Inflammatory macrophage (primary cell): ENCODE measurements at places on chromosomes 7 and 10.
A peak's percentile ranks its signal among the peaks of the same experiment; 100 is the strongest.

DNA sequence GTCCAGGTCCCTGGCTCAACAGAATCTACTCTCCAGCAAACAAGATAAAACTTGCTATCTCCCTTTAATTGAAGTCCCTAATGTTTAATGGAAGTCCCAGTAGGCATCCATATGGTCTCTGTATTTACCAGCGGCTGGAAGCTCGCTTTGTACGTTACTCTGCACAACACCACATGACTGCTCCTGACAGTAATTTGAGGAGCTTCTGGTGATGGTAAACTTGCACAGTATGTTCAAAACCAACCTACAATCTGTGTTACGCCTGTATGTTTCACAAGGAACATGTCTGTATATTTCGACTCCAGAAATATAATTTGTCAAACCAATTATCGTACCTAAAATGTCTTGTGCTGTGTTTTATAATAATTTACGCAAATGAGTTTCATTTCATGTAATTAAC, 4.4 kb upstream of the TECPR1 start:
- DNase-seq, result no peak

- no peak for DNase-seq
These were observed 103.2 kb downstream of the MAD1L1 start for GRCh38 chr7:2129323-2130095.

- no peak for DNase-seq
These were observed 46.3 kb downstream of the MGMT start for GRCh38 chr10:129513312-129513711.

- DNase-seq, result no peak
These were observed 130.6 kb upstream of the LSM8 start for GRCh38 chr7:118053353-118053752.

- DNase-seq, result no peak
These were observed 642.9 kb downstream of the SDK1 start for GRCh38 chr7:3943779-3944520.

- DNase-seq, result no peak
These were observed 390.9 kb downstream of the GATA3 start for GRCh38 chr10:8445353-8445752.

- no peak for DNase-seq
These were observed 52.4 kb downstream of the PDIA4 start for GRCh38 chr7:148975896-148976295.

- DNase-seq, result peak; percentile 14
These were observed 51.0 kb downstream of the ORC5 start for GRCh38 chr7:104156842-104157277.

- DNase-seq, result no peak
These were observed 133.5 kb downstream of the PAXIP1 start for GRCh38 chr7:154869436-154869835.

- peak; percentile 15 for DNase-seq
These were observed 52.8 kb upstream of the CHST3 start for GRCh38 chr10:71911296-71911953.

DNA sequence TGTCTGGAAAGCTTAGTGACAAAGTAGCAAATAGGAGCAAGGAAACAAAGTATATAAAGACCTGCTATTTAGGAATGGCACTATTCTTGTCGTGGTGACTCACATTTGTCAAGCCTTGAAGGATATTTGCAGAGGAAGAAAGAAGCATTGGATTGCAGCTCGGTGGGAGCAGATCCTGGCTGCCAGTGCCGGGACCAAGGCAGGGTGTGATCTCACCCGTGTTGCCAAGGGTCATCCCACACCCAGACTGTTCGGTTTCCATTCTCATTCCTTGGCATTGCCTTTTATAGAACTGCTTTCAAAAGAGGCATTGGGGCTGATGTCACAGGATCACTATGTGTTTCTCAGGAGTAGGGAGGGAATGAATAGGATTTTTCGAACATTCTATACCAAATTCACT, 176.2 kb downstream of the GALNT17 start:
- no peak for DNase-seq

DNA sequence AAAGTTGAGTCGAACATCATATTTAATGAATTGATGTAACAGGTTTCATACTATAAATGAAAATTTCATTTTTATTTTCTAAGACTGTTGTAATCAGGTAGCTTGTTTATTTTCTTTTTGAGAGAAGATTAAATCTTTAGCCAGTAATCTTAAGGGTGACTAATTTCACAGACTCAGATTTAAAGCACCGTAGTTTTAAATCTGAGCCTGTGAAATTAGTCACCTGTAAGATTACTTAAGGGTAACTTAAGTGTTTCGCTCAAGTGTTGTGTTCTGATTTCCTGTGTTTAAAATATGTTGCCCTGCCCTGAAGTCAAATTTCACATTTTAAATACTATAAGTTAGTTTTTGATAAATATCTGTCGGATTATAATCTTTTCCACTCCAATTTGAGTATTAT, 35.8 kb upstream of the TMEM236 start:
- no peak for DNase-seq

DNA sequence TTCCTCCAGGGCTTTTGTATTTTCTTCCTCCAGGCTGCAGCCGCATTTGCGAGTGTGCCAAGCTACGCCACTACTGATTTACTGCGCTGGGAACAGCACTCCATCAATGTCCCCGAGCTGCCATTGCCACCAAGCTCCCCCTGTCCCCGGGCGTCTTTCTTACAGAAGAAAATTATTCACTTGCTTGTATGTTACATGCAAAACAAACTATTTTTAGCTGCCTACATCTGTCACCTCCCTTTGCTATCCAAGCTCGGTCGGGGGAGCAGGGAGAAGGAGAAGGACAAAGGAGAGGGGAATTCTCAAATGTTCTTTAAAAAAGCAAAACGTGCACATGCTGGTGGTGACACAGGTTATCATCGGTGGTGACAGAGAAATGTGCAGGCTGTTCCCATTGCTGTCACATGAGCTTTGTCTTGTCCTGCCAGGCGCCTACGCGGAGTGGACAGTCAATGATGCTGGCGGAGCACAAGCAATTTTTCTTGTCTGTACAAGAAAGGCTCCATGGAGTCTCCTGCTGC, 93.1 kb downstream of the ADARB2 start:
- DNase-seq, result no peak

- DNase-seq, result no peak
These were observed 2.1 kb upstream of the UNCX start for GRCh38 chr7:1230411-1231213.

DNA sequence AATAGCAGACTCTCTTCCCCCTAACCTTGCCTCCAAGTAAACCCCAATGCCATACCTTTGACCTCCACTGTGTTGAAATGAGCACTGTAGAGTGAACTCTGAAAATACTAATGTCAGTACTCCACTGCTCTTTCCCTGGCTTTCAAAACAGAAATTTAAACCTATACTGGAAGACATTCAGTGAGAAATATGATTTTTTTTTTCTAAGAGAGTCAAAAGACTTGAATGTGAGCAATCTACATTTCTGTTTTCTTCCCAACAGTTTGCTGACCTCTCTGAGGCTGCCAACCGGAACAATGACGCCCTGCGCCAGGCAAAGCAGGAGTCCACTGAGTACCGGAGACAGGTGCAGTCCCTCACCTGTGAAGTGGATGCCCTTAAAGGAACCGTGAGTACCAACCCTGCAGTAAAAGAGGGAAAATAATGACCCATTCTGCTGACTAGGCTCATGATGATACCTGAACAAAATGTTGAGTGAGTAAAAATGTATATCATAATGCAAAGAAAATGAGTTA, 6.4 kb downstream of the VIM start:
- DNase-seq, result no peak

- DNase-seq, result no peak
These were observed 13.6 kb downstream of the OPALIN start for GRCh38 chr10:96345222-96345621.

DNA sequence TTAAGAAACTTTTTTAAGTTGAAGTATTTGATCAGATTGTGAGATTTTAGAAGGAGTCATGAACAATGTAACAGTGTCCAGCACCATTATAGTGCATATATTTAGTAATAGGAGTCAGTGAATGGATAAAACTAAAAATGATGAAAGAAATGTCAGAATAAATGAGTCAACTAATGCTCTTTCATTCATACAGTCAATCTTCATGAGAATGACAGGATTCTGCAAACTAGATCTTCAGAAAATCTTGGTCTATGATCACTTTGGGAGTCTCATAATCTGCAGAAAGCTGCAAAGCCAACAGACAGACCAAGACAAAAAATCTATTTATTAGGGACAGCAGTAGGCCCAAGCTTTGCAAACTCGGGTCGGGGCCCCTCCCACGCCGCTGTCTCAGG, 710 bp downstream of the RNLS start:
- DNase-seq, result no peak

- DNase-seq, result no peak
These were observed 130.9 kb downstream of the TES start for GRCh38 chr7:116340943-116341907.

DNA sequence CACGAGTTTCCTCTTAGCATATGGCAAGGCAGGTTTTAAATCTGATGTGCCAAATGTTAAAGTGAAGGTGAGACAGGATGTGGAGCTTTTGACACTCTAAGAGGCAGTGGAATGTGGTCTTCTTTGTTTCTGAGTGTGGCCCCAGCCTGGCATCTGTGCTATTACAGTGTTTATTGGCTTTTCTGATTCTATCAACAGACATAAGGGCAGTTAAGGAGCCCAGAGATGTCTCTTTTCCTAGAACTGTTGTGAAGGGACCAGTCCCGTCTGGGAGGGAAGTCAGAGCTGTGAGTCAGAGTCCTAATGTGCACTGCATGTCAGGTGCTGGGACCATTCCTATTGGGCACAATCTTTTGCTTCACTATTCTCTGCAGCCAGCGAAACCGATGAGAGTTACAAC, 32.5 kb downstream of the TRUB1 start:
- DNase-seq, result peak; percentile 6

- DNase-seq, result no peak
These were observed 8.8 kb downstream of the BAG3 start for GRCh38 chr10:119659951-119660350.

DNA sequence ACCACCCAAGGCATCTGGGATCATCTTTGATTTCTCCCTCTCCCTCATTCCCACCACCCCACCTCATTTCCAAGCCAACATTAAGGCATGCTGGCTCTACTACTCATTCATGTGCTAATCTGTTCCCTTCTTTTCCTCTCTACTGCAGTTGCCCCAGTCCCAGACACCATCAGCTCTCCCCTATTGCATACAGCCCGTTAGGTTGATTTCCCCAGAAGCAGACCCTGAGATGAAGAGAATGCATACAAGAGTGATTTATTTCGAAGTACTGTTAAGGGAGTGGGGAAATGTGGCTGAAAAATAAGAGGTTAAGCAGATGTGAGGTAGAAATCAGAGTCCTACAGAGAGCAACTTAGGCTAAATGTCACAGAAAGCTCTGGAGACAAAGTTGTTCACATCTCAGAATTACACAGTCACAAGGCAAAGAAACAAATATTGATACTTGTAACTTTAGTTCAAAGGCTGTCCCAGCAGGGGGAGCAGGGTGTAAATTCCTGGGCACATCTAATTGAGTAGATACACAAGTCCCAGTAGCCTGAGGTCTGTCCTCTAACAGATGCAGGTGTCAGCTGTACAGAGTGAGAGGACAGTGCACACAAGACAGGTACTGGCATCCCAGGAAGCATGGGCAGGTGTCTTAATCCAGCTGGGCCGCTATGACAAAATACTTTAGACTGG, 20.9 kb downstream of the AKR1D1 start:
- DNase-seq, result peak; percentile 67

- DNase-seq, result no peak
These were observed 123.0 kb upstream of the JCAD start for GRCh38 chr10:30182191-30183054.

GRCh38 chr7:86745013-86745745, 101.5 kb downstream of the GRM3 start:
- no peak for DNase-seq

DNA sequence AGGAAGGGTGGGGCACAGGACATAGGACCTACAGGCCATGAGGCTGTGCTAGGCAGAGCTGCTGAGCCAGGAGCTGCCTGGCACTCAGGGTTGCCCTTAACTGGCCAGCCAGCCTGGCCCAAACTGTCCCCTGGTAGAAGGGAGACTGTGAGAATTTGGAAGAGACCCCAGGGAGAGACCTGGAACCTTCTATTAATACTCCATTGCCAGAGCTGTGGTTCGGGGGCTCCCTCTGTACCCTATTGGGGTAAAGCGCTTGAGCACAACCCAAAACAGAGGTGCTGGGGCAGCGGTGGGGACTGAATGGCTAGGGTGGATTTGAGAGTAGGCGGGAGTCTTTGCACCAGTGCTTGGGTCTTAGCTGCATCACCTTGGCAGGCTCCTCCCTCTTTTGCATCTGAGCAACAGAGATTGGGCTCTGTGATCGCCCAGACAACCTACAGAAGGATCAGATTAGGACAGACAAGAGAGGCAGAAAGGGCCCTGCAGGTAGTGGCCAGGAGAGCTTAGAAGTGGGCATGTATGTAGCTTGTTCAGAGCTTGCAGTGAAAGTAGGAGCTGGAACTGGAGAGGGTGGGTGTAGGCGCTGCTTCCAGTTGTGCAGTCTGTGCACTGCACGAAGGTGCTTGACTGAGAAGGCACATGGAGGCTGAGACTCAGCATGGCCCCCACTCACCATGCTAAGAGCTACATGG, 53.3 kb downstream of the ADCYAP1R1 start:
- no peak for DNase-seq

DNA sequence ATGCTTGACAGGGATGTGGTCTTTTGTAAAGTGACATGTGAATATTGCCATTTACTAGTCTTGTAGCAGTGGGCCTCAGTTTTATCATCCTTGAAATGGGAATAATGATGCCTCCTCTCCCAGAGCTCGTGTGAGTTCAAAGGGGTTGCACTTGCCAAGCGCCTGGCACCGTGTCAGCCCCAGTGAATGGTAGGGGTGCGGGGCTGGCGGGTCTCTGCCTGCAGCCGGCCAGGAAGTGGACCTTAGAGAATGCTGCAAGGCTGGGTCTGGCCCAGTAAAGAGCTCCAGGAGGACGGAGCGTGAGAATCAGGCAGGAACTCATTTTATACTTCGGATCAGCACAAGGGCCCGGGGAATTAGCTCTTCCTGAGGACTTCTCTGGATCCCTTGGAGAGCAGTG, 524.4 kb upstream of the FOXK1 start:
- no peak for DNase-seq

GRCh38 chr10:73332379-73332778, 26.3 kb downstream of the CFAP70 start:
- no peak for DNase-seq

GRCh38 chr10:103109821-103110220, 83.3 kb downstream of the NT5C2 start:
- peak; percentile 4 for DNase-seq

DNA sequence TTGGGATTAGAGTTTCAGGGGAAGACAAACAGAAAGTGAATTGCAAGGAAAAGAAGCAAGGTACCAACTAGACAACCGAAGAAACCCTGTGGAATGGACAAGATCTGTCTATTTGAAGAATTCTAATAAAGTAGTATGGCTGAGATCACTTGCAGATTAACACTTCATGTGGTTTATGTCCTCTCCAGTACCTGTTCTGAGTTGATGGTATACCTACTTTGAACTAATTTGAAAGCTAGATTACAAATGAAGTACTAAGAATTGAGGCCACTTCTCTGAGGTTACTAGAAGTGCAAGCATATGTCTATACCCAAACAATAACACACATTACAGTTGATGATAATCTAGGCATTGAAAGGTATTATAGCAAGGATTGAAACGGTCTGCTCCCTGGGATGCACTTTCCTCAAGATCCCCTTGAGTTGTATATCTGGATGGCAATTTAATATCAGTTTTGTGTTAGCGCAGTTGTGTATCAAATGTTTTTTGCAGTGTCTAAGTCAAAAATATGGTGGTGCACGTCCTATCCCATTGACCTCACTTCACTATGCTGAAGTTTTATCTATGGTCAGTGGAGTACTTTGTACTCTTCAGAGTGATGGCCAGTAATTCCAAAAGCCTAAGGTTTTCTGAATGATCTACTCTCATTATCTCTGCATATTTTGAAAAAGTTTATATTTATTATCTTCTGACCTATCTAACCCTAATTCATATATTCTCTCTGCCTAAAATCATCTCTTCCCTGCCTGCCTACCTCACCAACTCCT, 25.9 kb downstream of the ZNF277 start:
- no peak for DNase-seq
